DMS153 (cell line): ENCODE measurements at places on chromosomes 3 and 15.

GRCh38 chr3:13141183-13141582, 68.0 kb upstream of the IQSEC1 start:
- DNase-seq, result no peak

DNA sequence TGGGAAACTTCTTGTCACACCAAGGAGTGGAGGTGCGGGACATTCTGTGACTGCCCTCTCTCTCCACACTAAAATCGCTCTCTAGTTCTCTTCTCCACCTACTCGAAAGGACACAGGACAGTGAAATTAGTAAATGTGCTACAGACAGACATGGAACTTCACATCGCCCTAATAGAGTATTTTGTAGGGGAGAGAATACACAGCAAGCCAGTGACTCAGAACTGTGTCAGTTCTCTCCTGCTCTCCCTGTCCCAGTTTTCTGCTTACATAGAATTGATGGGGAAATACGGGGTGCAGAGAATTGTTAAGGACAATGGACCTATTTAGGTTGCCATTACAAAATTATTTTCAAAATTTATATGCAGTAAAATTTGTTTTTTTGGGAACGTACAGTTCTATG, 159.6 kb upstream of the GADL1 start:
- DNase-seq, result no peak

DNA sequence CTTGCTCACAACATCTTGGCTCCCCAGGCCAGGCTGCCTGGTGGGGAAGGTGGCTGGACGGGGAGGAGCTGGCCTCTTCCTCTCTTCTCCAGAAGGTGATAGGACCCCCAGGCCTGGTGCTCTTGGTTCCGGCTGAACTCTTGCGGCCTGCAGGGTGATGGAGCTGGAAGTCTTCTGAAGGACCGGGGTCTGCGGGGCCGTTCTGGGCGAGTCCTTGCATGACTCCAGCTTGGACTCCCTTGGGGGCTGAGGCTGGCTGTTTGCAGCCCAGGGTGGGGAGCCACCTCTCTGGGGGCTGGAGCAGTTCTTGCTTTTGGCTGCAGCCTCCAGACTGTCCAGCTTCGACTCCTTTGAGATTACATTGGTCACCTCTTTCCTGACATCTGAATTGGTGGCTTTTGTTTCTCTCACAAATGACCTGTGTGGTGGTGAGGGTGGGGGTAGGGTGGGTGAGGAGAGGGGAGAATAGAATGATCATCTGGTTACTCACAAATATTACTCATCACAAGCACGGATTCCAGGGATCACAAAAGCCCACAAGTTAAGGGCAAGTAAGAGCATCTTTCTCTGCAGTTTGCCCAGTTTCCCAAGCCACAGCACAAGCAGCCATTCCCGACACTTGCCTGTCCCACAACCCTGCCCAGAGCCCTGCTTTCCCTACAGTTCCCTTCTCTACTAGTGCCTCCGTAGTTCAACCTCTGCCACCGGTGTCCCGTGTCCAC, 149.1 kb upstream of the HACD2 start:
- no peak for DNase-seq

DNA sequence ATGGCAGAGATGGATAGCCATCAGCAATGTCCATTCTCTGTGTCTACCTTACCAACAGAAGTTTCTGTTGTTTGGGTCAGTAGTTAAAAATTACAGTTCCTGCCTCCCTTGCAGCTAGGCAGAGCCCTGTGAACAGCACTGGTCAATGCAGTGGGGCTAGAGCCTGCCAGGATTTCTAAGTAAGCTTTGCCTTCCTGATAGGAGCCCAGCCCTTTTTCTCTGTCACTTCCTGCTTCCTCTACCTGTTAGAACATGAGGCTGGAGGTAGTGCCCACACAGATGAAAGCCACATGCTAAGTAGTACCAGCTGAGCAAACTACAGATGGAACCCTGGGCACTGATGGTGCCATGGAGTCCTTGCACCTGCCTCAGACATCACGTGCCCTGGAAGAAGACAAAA, 45.0 kb downstream of the MGLL start:
- peak; percentile 49 for DNase-seq

DNA sequence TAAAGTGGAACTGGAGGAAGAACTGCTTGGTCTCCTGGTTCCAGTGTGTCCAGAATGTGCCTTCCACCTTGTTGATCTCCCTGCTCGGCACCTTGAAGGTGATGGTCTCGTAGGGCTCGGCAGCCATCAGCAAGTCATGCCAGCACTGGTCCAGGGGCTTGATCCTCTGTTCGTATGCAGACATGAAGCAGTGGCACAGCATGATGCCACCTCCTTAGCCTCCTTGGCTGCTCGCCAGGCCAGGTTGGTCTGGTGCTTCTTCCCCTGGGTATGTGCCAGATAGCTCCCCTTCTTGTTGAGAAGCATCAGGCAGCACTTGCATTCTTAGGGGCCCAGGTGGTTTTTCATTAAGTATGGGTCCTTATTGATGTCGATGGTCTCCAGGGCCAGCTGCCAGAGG, 17.8 kb upstream of the TXNRD3 start:
- DNase-seq, result no peak

GRCh38 chr3:25648925-25649830, 15.5 kb downstream of the TOP2B start:
- DNase-seq, result no peak

DNA sequence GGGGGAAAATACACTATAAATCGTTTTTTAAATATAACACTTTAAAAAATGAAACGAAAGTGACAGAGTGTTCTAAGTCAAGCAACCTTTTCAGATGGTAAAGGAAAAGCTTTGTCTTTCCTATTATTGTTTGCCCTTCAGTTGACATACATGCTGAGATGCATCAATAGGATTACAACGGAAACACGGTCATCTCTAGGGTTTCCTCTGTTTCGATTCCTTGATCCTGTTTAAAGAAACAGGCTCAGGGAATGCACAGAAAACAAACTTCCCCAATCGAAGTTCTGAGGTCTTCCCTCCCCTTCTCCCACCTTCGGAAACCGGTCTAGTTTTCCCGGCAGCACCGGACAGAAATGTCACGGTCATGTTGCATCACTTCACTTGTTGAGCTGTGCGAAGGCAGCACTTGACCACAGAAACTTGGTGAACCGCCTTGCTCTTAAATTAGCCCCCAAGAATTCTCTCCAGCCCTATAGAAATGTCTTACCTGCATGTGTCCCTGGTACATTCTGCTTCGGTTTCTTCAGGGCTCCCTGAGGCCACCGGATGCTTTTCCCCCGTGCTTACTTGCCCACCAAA, 556 bp downstream of the PEX5L start:
- DNase-seq, result no peak

DNA sequence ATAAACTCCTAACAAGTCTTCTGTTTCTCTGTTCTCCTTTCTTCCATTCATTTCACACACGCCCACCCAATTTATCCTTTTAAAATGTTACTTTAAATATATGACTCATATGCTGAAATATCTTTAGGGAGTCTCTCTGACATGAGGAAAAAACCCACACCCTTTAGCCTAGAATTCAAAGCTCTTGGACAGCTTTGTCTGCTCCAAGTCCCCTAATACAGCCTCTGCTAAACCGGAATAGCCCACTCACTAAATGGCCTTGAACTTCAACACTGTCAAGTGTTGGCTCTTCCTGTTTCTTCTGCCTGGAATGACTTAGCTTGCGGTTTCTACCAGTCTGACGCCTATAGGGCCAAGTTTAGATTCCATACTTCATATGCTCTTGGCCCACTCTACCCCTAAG, 3.3 kb upstream of the CD96 start:
- no peak for DNase-seq

DNA sequence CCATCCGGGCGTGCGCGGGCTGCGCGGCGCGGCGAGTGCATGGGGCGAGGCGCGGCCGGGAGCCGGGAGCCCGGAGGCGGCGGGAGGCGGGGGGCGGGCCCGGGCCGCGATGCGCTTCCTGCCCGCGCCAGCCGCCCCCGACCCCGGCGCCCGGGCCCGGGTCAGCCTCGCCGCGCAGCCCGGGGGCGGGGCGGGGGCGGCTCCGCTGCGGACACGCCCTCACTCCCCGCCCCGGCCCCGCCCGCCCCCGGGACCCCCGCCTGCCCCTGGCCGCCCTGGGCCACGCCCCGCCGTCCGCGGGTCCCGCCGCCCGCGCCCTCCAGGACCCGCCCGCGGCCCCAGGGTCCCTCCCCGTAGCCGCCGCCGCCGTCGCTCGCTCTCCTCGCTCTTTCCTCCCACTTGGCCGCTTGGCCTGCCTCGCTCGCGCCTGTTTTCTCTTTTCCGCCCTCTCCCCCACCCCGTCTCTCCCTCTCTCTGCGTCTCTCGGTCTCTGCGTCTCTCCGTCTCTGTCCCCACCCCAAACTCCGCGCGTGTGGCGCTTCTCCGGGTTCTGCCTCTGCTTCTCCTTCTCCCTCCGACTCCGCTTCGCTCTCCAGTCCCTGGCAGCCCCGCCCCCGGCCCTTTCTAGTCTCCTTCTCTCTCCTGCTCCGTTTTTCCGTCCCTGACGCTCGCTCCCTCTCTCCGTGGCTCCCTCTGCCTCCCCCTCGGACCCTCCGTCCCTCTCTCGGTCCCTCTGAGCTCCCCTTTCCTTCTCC, at the start of gene PLXND1:
Gene PLXND1, minus strand, starts transcription at position 41 of the 755 bp plus-strand sequence. Its CDS starts 37 bp downstream, at position 4.
- DNase-seq, result peak; percentile 55

DNA sequence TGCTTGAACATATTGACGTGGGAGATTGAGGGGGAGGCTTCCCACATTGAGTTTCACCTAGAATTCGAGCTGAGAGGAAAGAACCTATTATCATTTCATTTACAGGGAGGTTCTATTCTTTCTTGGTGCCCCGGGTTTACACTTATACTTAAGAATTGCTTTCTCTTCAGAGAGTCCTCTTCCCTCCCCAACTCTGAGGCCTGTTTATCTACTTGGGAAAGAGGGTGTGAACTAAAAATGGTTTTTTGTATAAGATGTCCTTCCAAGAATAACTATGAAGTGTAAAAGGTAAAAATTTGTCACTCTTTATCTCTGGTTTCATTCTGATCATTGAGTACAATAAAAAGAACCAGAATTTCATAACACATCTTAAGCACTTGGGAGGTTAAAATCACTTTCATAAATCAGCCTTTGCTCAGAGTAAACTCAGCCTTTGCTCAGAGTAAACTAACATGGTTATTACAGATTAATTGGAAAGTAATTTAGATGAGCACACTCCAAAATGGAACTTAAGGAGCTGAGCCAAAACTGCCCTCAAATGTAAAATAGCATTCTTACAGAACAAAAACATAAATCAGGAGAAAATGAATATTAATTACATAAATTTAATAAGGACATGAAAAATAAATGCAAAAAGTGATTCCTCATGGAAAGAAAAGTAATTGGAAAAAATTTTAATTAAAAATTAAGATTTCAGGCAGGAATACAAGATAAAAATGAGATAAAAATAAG, 75.2 kb downstream of the GADL1 start:
- DNase-seq, result no peak

DNA sequence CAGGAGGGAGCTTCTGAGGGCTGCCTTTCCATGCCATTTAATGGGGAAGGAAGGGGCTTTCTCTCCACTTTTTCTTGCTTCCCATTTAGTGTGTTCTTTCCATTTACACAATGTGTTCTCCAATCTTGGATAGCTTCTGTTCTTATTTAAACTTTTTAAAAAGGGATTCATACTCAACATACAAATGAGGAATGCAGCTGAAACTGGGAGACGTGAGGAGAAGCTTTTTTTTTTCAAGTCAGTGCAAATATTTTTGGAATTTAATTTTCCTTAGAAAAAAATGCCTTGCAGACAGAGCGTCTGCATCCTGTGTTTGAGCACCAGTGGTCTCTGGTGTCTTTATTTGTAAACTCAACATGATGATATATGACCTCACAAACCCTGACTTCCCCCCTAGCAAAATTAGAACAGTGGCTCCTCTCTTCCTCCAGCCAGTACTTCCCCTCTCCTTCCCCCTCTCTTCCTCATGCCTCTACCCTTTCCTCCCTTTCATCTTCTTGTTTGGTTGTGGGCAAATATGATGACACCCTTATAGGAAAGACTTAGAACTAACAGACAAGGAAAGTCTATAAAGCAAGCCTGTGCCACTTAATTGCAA, 48.1 kb upstream of the PCSK6 start:
- no peak for DNase-seq

- no peak for DNase-seq
These were observed 133.7 kb downstream of the THRB start for GRCh38 chr3:24360957-24361356.

DNA sequence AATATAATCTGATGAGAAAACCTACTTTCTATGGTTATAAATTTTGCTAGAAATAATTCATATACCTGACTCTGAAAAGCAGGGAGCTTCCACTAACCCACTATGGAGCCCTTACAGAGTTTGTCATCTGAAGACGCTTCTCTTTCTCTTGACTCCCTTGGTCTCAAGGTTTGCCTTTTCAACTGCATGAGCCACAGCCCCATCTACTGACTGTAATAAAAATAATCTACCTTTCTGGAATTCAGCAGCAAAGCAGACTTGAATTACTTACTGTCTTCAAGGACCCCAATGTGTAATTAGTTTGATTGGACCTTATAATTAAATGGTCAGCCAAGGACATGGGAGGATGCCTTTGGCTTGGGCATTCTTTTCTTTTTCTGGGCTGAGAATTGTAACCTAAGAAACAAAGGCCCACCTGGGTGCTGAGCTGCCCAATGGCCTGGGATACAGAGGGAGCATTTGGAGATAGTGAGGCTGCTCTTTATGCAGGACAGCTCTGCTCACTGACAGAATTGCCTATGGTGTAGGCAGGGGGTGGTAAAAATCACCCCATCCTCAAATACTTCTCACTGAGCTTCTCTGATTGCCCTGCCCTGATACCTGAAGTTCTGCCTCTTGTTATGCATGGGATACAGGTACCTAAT, 178.6 kb upstream of the TRIM42 start:
- no peak for DNase-seq

- no peak for DNase-seq
These were observed 60.0 kb upstream of the GADL1 start for GRCh38 chr3:30954426-30954825.

DNA sequence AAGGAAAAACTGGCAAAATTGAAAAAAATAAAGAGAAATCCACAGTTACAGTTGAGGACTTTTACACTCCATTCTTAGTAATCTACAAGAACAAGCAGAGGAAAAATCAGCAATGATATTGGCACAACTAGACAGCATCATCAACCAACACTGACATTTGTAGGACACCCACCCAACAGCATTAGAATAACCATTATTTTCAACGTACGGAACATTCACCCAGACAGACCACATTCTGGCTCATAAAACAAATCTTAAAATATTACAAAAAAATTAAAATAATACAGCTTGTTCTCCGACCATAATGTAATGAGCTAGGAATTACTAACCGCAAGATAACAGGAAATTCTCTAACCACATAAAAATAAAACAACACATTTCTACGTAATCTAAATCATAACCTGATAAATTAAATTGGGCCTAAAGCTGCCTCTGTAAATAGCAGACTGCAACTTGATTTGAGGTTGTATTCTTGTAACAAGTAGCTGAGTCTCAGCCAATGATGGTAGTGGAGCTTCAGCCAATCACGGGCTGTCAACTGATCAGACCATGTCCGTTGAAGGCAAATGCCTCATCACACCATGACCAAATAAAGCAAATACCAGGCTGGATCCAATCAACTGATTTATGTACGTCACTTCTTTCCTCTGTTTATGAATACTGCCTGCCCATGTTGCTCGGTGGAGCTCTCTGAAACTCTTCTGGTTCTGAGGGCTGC, 9.2 kb downstream of the PLSCR4 start:
- DNase-seq, result no peak

- no peak for DNase-seq
These were observed 36.3 kb downstream of the BCHE start for GRCh38 chr3:165800970-165801369.
